ENCODE measurements at places on chromosomes 1 and 21. TPM values are rescaled to one million over a fixed set of nuclear protein-coding genes. Genes with fewer than 3 reads are reported as not detected.

GRCh38 chr1:160708801-160709200, 2.8 kb downstream of the CD48 start:
- no peaks in the 10 kb centered on the region for H3K36me3 ChIP-seq
- no peaks in the 10 kb centered on the region for H3K4me1 ChIP-seq
- peak overlapping the region; percentile 75 for H3K27ac ChIP-seq
- peaks cover 4% of the 10 kb centered on the region for H3K27me3 ChIP-seq

DNA sequence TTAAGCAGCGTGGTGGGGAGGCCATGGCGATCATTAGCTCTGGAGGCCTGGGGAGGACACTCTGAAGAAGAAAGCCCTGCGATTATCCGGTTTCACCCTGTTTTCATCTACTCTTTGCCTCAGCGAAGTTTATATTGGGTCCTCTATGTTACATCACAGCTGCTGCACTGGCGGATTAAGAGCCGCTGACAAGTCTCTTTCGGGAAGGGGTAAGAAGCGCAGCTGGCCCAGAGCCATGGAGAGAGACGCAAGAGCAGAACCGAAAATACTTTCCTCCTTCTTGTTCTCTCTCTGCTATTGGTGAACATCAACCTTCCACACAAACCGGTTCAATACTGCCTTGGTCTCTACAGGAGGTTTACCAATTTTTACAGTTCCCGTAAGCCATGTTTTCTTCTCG, 291.5 kb downstream of the FAM72C start:
- H3K27ac ChIP-seq: no peak overlapping the region
- H3K27me3 ChIP-seq: peaks cover 6% of the 10 kb centered on the region
- H3K4me1 ChIP-seq: no peaks in the 10 kb centered on the region
- no peak for DNase-seq
- H3K4me3 ChIP-seq: no peak overlapping the region

- no peaks in the 10 kb centered on the region for H3K4me1 ChIP-seq
- no peak overlapping the region for H3K27ac ChIP-seq
- H3K27me3 ChIP-seq: no peaks in the 10 kb centered on the region
- no peak for DNase-seq
These were observed 23.2 kb upstream of the DENND1B start for GRCh38 chr1:197798492-197798891.

DNA sequence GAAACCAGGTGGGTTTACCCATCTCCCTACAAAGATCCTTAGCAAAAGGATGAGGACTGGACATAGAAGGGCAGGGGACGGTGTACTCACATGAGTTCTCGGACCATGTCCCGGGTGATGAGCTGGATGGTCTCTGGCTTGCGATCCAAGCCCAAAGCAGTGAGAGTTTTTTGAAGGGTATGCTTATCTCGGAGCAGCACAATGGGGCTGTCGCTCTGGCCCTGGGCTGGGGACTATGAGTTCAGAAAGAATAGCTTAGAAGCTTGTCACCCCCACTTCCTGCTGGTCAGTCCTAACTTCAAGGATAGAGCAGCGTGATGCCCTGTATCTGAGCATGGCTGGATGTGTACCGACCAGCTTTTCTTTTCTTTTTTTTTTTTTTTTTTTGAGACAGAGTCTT, 9.6 kb downstream of the CFAP45 start:
- DNase-seq: no peak
- peaks cover 2% of the 10 kb centered on the region for H3K4me1 ChIP-seq

GRCh38 chr1:87506147-87506546, 177.5 kb downstream of the LMO4 start:
- H3K27me3 ChIP-seq: no peaks in the 10 kb centered on the region
- no peak overlapping the region for H3K4me3 ChIP-seq
- no peak for DNase-seq
- peaks cover 8% of the 10 kb centered on the region for H3K4me1 ChIP-seq
- no peak overlapping the region for H3K27ac ChIP-seq

GRCh38 chr1:59290193-59290949, 6.5 kb upstream of the FGGY start:
- no peaks in the 10 kb centered on the region for H3K27me3 ChIP-seq
- H3K36me3 ChIP-seq: no peaks in the 10 kb centered on the region
- peak; percentile 57 for DNase-seq
- peaks cover 3% of the 10 kb centered on the region for H3K4me1 ChIP-seq
- H3K4me3 ChIP-seq: no peak overlapping the region

- H3K27ac ChIP-seq: no peak overlapping the region
- H3K4me3 ChIP-seq: no peak overlapping the region
- H3K36me3 ChIP-seq: no peaks in the 10 kb centered on the region
- DNase-seq: no peak
These were observed 45.6 kb downstream of the IRF2BP2 start for GRCh38 chr1:234564035-234565029.

DNA sequence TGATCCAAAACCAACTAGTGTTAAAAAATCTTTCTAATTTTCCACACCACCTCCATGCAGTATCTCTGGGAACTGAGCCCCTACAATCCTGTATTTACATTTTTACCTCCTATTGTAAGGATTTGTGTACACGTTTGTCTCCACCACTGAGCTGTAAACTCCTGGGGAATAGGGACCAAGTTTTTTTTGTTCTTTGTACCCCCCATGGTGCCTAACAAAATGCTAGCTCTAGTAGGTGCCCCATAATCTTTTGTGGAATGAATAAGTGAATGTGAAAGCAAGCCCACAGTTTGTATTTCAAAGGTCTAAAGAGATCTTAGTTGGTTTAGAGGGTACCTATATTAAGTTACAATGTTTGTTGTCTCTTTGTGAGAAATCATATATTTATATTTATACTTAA, 879 bp upstream of the WLS start:
- peak overlapping the region; percentile 74 for H3K4me3 ChIP-seq
- H3K27ac ChIP-seq: no peak overlapping the region
- H3K27me3 ChIP-seq: no peaks in the 10 kb centered on the region
- peaks cover 25% of the 10 kb centered on the region for H3K4me1 ChIP-seq
- H3K36me3 ChIP-seq: no peaks in the 10 kb centered on the region
- DNase-seq: no peak

Gene TRNP1
- total RNA-seq: 40.0 TPM

DNA sequence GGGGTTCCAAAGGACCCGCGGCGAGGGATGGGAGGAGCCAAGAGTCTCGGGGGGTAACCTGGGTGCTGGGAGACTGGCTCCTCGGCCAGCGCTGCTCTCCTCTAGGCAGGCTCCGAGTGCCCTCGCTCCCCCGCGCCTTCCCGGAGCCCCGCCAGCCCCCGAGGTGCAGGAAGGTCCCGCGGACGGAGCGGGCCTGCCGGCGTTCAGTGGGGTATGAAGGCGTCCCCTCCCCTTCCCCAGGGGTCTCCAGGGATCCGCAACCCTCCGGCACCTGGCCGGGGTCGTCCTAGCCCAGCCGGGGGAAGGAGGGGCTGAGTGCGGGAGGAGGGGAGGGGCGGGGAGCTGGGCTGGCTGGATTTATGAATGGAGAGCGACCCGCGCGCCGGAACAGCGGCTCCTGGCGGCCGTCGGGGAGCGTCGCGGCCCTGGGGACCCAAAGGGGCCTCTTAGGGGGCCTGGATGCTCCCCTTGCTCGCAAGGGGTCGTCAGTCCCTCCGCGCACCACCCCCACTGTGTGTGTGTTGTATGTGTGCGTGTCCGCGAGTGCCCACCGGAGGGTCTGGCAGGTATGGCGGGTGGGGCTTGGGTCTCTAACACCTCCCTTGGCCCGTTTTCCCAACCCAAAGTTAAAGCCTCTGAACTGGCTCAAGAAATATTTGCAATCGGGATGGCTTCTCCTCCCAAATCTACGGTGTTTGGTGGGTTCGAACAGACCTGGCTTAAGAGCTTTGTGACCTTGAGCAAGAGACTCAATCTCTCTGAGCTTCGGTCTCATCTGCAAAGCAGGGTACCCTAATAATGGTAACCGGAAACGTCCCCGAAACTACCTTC, 642 bp downstream of the HCRTR1 start:
- H3K27me3 ChIP-seq: peaks cover 41% of the 10 kb centered on the region
- peak overlapping the region; percentile 47 for H3K4me3 ChIP-seq
- peak; percentile 52 for DNase-seq
- H3K36me3 ChIP-seq: no peaks in the 10 kb centered on the region
- H3K4me1 ChIP-seq: peaks cover 11% of the 10 kb centered on the region
- no peak overlapping the region for H3K27ac ChIP-seq

Gene S100A11
- total RNA-seq: 9.8 TPM
